ENCODE measurements at places on chromosomes 5 and 9. TPM values are rescaled to one million over a fixed set of nuclear protein-coding genes. Genes with fewer than 3 reads are reported as not detected.

DNA sequence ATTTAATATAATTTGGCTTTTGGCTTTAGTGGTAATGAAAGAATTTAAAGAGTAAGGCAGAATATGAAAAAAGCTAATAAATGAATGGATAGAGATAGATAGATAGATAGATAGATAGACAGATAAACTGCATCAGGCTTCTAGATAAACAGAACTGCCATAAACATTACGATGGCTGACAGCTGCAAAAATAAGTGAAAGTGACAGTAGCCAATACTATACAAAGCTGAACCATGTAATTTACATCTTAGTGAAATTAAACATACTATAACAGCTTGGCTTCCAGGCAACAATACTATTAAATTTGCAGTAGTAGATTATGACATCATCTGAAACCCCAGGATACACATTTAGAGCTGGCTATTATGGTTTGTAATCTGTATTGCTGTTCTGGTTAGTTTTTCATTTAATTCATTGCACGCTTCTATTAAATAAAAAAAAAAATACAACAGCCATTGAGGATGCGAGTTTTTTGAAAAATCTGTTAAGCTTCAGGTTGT lies 1354.8 kb downstream of the PTPRD start:
- H3K4me1 ChIP-seq = no peaks in the 10 kb centered on the region
- no peaks in the 10 kb centered on the region for H3K36me3 ChIP-seq
- DNase-seq = no peak

- DNase-seq = peak; percentile 82
- no peaks in the 10 kb centered on the region for H3K36me3 ChIP-seq
- H3K4me3 ChIP-seq = no peak overlapping the region
- no peaks in the 10 kb centered on the region for H3K4me1 ChIP-seq
These were observed 189.2 kb downstream of the FSTL4 start for GRCh38 chr5:133423011-133423617.

DNA sequence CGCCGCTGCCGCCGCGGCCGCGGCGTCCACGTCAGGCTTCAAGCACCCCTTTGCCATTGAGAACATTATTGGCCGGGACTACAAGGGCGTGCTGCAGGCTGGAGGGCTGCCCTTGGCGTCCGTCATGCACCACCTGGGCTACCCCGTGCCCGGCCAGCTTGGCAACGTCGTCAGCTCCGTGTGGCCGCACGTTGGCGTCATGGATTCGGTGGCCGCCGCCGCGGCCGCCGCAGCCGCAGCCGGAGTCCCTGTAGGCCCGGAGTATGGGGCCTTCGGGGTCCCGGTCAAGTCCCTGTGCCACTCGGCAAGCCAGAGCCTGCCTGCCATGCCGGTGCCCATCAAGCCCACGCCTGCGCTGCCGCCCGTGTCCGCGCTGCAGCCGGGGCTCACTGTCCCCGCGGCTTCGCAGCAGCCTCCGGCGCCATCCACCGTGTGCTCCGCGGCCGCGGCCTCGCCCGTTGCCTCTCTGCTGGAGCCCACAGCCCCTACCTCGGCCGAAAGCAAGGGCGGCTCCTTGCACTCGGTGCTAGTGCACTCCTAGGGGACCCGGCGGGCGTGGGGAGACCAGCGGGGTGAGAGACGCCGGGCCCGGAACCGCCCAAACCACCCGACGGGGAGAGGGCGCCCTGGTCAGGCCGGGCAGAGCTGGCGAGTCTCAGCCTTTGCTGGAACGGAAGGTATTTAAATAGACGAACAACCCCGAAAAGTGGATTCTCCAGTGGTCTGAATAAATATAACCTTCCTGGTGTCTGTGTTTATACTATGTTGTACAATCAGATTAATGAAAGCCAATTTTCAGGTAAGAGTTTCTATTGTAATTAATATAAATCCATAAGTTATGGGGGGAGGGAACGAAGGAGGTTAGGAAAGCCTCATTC lies 1.2 kb downstream of the FOXB2 start:
- peak; percentile 47 for DNase-seq
- peaks cover 87% of the 10 kb centered on the region for H3K27me3 ChIP-seq
- H3K27ac ChIP-seq = no peak overlapping the region
- H3K4me3 ChIP-seq = peak overlapping the region; percentile 40
- peaks cover 57% of the 10 kb centered on the region for H3K4me1 ChIP-seq

DNA sequence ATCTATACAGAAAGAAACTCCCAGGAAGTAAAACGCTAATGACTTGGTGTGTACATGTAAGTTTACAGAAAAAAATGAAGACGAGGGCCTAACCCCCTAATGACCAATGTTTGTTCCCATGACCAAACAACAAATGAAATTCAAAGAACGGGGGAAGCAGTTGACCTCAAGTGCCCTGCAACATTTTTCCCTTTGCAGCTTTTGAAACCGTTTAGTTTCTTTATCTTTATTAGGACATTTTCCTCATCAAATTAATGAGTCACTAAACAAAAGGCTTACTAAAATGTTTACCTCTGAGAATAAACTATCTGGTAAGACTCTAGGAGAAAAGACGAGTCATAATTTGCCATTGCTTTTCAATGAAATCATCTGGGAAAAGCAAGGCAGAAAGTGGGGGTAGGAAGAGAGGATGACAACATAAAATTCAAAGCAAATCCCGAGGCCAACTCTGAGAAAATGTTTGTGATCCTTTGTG lies 57.4 kb downstream of the LHFPL2 start:
- H3K36me3 ChIP-seq = no peaks in the 10 kb centered on the region
- H3K4me3 ChIP-seq = no peak overlapping the region
- no peak for DNase-seq
- H3K4me1 ChIP-seq = peaks cover 49% of the 10 kb centered on the region
- no peaks in the 10 kb centered on the region for H3K27me3 ChIP-seq

- H3K27ac ChIP-seq = no peak overlapping the region
- DNase-seq = no peak
- no peak overlapping the region for H3K4me3 ChIP-seq
These were observed 58.9 kb upstream of the ZNF618 start for GRCh38 chr9:113817171-113817570.

DNA sequence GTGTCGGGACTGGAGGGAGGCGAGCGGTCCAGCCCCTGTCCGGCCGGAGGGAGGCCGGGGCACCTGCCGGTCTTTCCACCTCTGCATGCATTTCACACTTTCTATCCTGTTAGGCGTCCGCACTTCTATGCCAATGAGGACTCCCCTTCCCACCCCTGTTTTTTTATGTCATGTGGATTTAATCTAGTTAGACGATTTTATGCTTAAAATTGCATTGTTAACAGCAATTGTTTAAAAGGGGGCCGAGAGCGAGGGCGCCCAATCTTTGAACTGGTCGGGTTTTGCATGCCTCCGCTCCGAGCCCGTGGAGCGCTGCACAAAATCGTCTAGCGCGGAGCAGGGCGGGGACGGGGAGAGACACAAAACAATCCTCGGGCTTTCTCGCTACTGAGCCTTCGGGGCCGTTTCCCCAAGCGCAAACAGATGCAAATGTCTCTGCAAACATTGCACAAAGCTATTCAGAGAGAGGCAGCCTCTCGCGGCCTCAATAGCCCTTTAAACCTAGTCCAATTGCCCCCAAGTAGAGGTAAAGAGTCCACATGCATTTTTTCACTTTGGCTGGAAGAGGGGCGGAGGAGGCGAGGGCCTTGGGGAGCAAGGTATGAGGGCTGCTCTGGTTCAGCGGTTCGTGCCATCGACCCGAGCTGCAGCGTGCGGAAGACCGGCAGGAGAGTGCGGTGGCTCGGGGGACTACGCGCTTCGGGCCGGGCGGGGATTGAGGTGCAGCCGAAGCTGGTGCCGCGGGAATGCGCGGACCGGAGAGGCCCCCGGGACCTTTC lies 37.5 kb upstream of the TIFAB start:
- no peaks in the 10 kb centered on the region for H3K36me3 ChIP-seq
- H3K27ac ChIP-seq = no peak overlapping the region

GRCh38 chr5:132601071-132601728 lies 44.4 kb downstream of the RAD50 start:
- no peak overlapping the region for H3K27ac ChIP-seq
- peaks cover 27% of the 10 kb centered on the region for H3K36me3 ChIP-seq

DNA sequence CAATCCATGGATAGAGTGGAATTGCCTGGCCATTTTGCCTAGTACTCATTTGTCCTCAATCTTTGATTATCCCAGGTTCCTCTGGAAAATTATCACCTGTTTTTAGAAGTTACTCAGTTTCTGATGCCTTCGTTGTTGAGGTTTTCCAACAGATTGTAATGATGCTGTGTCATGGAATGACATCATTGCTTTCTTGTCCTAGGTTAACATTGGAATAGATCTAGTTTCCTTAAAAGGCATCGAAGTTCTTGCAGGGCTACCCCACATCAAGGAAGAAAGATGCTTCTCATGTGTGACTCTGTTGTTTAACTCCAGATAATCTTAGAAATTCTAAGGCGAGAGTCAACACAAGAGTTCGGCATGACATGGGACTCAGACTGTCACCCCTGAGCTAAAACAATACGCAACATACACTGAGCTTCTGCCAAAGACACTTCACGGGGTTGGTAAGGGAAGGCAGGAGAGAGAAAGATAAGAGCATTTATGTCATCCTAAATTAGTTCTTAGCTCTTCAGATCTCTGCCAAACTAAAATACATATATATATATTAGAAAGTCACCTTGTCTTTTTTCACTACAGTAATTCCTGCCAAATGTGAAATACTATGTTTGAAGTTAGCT lies 293.2 kb upstream of the WWC1 start:
- no peaks in the 10 kb centered on the region for H3K27me3 ChIP-seq
- no peak overlapping the region for H3K27ac ChIP-seq
- H3K4me3 ChIP-seq = no peak overlapping the region
- H3K4me1 ChIP-seq = no peaks in the 10 kb centered on the region

DNA sequence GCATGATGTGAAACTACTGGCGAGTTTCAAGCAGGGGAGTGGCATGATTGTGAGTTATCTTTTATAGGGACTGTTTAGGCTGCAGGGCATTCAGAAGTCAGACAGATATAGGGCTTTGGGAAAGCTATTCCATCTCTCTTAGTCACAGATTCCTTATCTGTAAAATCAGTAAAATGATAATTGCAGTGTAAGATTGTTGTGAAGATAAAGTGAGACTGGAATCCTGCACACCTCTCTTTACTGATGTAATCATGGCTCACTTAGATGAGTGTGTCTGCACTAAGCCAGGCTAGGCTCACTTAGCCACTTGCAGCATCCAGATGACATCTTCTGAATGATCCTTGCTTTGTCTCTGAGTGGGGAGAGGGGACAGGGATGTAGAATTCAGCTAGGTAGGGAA lies 81.8 kb upstream of the MAMDC2 start:
- no peak for DNase-seq
- no peak overlapping the region for H3K4me3 ChIP-seq
- H3K27me3 ChIP-seq = no peaks in the 10 kb centered on the region
- peaks cover 9% of the 10 kb centered on the region for H3K4me1 ChIP-seq
- H3K27ac ChIP-seq = no peak overlapping the region

DNA sequence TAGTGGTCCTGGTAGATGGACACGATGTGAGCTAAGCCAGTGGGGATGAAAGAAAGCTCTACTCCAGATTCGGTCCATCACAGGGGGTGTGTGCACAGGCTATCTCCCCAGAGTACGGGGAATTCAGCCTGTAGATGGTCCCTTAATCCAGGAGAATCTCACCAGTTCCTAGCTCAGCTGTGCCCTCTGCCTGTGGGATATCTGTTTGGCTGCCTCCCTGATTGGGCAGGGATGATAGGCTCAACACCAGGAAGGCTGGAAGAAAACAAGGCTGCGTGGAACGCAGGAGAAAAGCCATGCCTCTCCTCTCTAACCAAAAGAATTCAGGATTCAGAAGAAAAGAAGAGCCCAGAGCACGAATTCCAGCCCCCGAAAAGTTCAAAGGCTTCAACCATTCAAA lies 40.9 kb downstream of the VLDLR start:
- DNase-seq = no peak
- H3K27me3 ChIP-seq = no peaks in the 10 kb centered on the region
- no peak overlapping the region for H3K4me3 ChIP-seq

GRCh38 chr9:116795821-116796220 lies 108.7 kb downstream of the TRIM32 start:
- no peak for DNase-seq
- no peak overlapping the region for H3K27ac ChIP-seq
- H3K4me3 ChIP-seq = no peak overlapping the region

DNA sequence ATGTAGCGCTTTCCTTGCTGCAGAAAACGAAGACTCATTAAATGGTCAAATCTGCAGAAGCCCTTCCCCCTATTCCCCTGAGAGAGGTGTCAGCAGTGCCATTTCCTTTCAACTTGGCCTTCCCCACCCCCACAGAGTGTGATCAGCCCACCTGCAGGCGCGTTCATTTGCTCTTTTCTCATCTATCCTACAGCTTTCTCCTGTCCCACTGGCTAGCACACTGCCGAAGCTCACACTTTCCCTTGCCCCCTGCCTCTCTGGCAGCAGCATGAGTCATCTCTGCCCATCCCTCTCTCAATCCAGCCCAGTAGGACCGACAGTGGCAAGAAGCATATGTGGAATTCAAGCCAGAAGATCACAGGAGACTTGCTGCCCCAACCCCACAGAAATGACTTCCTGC lies 213.8 kb downstream of the FAM114A2 start:
- H3K4me3 ChIP-seq = no peak overlapping the region
- H3K4me1 ChIP-seq = no peaks in the 10 kb centered on the region
- H3K27ac ChIP-seq = no peak overlapping the region
- H3K27me3 ChIP-seq = no peaks in the 10 kb centered on the region
- DNase-seq = no peak
- no peaks in the 10 kb centered on the region for H3K36me3 ChIP-seq

DNA sequence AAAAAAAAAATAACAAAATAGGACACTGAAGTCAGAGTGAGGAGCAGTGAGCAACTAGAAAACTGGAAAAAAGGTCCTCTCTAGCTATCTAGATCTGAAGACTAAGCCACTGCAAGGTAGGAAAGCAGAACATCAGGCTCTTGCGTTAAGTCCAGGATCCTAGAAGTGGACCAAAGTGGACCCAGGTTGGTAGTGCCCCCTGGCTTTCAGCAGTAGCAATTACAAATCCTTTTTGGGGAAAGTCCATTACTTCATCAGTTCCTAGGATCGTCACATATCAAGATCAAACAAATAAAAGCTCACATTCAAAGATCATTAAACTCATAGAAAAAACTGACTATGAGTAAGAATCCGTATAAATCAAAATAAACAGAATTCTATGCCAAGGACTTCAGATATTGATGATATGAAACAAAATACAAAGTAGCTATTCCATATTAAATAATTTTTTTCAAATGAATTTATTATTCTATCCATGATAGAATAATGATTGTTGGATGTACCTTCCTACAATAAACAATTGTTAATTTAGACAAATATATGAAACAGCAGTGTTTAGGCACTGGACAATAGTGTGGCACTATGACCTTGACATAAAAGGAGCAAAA lies 6.5 kb upstream of the RICTOR start:
- no peaks in the 10 kb centered on the region for H3K27me3 ChIP-seq
- H3K27ac ChIP-seq = no peak overlapping the region
- H3K4me3 ChIP-seq = no peak overlapping the region
- H3K36me3 ChIP-seq = no peaks in the 10 kb centered on the region
- peaks cover 4% of the 10 kb centered on the region for H3K4me1 ChIP-seq
- DNase-seq = no peak

- H3K4me3 ChIP-seq = no peak overlapping the region
- H3K27me3 ChIP-seq = no peaks in the 10 kb centered on the region
- DNase-seq = no peak
- no peaks in the 10 kb centered on the region for H3K4me1 ChIP-seq
- no peaks in the 10 kb centered on the region for H3K36me3 ChIP-seq
- no peak overlapping the region for H3K27ac ChIP-seq
These were observed 117.7 kb upstream of the ALDH1B1 start for GRCh38 chr9:38274800-38275199.

GRCh38 chr5:18333841-18334240 lies 699.6 kb downstream of the TAF11L14 start:
- H3K27me3 ChIP-seq = no peaks in the 10 kb centered on the region
- no peak overlapping the region for H3K4me3 ChIP-seq
- no peaks in the 10 kb centered on the region for H3K4me1 ChIP-seq
- H3K36me3 ChIP-seq = no peaks in the 10 kb centered on the region
- H3K27ac ChIP-seq = no peak overlapping the region

Gene SPATA31A3
- total RNA-seq = not detected

Gene SPTLC1
- total RNA-seq = 53.2 TPM

Measured in esophagus muscularis mucosa (tissue), 4 donors.